Naive B cell (primary cell): ENCODE measurements at places on chromosomes 2 and 18. TPM values are rescaled to one million over a fixed set of nuclear protein-coding genes. Genes with fewer than 3 reads are reported as not detected.

SDC1 gene
- not detected for polyA plus RNA-seq

CIDEA gene
- polyA plus RNA-seq, result not detected

AGAP1 gene
- polyA plus RNA-seq, result not detected

DOK6 gene
- not detected for polyA plus RNA-seq

NMUR1 gene
- not detected for polyA plus RNA-seq

NT5DC4 gene
- not detected for polyA plus RNA-seq

DNAJC10 gene
- polyA plus RNA-seq, result 213 TPM

UGT1A3 gene
- not detected for polyA plus RNA-seq

TRIM54 gene
- polyA plus RNA-seq, result not detected
